Activated CD4-positive, alpha-beta T cell treated with anti-CD3 and anti-CD28 coated beads, Interleukin-2, Interleukin-6, amounts not matched to agents 100 ng/mL and 50 ng/mL, durations not matched to agents 16 hours and 8 hours (primary cell): ENCODE measurements at places on chromosomes 11 and 22.

GRCh38 chr11:70633610-70634009 is 235.3 kb downstream of the CTTN start:
- no peak for DNase-seq

GRCh38 chr11:75339685-75340409 is 11.6 kb downstream of the ARRB1 start:
- no peak for DNase-seq

- peak; percentile 42 for DNase-seq
Measured at GRCh38 chr11:74636630-74637184, 44.3 kb downstream of the POLD3 start.

- no peak for DNase-seq
Measured at GRCh38 chr22:40021401-40022000, 26.7 kb downstream of the FAM83F start.

DNA sequence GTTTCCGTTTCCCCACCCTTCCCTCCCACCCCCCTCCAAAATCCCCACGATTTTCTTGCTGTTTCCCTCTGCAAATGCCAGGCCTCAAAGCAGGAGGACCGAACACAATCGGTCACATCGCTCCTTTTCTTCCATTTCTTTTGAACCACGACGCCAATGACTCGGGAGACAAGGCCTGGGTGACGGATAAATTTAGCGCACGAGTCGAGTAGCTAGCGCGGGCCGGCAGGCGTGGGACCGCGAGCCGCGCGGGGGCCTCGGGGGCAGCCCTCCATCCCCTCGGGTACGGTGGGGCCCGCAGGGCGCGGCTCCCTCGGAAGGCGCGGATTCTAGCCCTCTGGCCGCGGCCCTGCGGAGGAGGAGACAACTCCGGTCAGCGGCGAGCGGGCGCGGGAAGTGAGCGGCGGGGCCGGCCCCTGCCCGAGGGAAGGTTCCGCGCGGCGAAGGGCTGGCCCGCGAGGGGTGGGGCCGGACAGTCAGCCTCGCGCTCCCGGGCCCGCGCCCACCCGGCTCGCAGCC is 414 bp downstream of the JOSD1 start:
- DNase-seq, result no peak

DNA sequence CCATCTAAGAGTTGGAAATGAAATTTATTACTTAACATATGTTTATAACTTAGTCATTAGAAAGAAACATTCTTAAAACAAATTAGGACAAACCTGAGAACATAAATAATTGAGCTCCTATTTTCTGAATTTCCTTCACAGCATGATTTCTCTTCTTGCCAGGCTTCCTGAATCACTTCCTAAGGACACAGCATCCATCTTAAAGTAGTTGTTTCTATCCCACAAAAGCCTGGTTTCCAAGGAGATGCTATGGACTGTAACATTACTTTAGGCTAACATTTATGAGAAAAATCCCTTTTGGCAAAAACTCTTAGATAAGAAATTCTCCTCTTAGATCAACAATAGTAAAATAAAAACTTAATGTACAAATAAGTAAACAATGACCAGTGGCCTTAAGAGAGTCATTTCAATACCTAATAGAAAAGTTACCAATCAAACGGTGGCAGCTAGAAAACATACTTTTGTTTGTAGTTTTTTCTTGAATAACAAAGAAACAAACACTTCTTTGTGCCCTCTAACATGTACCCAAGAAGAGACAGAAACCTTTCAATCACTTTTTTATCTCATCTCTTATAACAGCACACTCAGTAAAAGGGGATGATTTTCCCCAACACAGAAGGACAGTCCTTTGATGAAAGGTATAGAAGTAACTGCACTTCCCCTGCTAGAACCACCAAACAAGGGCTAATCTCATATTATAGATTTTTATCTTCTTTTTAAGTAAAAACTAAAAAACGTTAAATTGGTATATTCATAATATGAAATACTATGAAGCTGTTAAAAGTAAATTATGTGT is 74.5 kb downstream of the TTC28 start:
- no peak for DNase-seq

GRCh38 chr11:2290351-2290841 is 11.3 kb downstream of the C11orf21 start:
- DNase-seq, result no peak

- no peak for DNase-seq
Measured at GRCh38 chr11:57662893-57663292, 5.0 kb upstream of the ZDHHC5 start.

GRCh38 chr22:27879923-27880322 is 39.1 kb downstream of the PITPNB start:
- DNase-seq, result peak; percentile 44

DNA sequence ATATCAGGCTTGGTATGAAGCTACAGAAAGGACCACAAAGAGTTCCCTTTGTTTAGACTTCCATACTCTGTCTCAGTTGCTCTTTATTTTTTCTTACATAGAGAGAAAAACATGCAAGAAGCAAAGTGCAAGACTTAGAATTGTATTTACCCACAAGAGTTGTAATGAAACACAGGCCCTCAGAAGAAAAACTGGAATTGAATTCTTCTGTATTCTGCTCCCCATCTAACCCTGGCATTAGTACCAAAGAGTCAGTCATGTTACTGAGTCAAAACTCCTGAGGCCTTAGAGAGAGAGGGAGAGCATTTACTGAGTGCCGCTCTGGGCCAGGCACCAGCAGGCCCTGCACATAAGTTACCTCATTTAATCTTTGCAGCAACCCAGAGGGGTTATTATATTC is 43.9 kb upstream of the DLAT start:
- DNase-seq, result no peak

DNA sequence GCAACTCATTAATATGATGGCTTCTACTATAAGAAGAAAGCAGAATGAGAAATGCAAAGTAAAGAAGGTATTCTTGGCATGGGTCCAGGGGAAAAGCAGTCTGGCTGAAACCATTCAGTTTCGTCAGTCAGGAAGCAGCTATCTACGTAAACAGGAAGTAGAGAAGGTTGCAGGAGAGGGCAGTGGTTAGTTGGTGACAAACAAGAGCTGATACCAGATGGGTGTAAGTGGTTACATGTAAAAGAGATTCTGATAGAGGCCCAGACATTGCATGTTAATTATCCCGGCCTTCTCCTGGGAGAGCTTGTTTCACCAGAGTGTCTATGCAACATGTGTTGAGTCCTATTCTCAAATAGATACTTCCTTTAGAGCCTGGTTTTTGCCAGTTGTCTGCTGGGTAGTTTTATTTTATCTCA is 58.4 kb upstream of the PSMA1 start:
- peak; percentile 86 for DNase-seq

DNA sequence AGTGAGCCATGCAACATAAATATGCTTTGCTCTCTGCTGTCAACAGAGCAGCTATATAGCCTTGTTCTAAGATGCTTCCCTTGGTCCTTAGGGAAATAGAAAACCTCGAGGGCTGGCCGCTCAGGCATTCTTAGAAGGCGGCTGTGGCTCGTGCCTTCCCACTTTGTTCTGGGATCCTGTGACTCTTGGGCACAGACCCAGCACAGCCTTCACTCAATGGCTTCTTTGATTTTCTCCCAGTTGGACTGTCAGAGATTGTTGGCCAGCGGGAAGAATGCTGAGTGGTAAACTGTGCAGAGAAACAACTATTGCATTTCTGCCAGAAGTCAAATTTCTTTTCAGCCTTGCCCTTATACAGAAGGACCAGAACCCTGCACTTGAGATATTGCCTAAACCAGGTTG is 9.5 kb upstream of the MICAL2 start:
- DNase-seq, result no peak

GRCh38 chr11:69391192-69392103 is 90.0 kb upstream of the LINC01488 start:
- DNase-seq, result no peak

- peak; percentile 91 for DNase-seq
Measured at GRCh38 chr11:12149672-12150225, 39.4 kb downstream of the MICAL2 start.

DNA sequence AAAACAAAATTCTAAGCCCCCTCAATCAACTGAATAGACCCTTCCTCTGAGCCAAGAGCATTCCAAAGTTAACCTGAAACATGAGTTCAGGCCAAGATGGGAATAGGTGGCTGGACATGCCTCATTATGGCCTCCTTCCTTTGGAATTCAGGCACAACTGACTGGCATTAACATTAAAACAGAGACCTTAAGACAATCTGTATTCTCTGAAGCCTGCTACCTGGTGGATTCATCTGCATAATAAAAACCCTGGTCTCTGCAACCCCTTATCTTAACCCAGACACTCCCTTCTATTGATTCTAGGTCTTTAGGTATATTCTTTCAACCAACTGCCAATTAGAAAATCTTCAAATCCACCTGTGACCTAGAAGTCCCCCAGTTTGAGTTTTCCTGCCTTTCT is 66.3 kb downstream of the JRKL start:
- no peak for DNase-seq

DNA sequence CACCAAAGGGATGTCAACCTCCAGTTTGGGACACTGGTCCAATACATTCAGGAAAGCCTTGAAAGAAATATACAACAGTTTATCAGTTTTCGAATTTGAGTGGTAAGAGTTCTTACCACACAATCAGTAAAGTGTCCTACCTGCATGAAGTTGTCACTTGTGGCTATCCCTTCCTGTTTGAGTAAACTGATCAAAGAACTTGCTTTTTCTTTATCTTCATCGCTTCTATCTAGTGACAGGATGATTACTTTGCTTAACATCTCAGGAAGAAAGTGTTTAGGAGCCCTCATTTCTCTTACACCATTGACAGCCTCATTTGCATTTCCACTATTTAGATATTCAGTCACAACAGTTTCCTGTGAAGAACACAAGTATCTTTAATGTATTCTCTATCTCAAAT is 8.4 kb downstream of the EIF4G2 start:
- DNase-seq, result no peak

GRCh38 chr22:37897807-37898206 is 8.3 kb upstream of the MICALL1 start:
- no peak for DNase-seq

DNA sequence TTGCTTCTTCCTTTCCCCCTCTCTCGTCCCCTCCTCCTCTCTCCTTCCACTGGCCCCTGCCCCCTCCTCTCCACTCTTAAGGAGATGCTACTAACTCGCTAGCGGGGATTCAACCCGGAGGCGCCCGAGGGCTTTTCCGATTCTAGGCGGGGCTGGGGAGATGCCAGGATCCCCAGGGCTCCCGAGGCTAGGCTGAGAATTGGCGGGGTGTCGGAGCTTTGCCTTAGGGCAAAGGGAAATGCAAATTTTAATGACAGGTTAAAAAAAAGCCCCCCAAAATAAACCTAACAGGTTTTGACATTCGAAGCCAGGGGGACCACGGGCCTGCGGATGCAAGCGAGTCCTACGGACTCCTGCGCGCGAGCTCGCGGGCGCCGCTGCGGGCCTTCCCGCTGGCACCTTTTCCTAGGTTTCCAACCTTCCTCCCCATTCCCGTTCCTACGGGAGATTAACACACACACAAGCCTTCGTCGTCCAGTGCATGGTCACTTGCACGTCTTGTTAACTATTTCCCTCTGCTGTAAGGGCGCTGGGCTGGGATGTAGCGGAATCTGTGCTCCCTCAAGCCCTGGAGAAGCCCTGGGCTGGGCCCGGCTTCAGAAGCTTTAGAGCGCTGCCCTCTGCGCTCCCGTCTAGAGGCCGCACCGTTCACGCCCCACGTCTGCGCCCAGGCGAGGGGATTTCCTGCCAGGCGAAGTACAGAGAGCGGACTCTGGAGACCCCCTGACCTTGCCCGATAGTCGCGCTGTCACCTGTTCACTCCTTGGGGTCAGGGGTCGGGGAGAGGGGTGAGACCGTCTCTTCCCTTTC is 729 bp upstream of the ALX4 start:
- no peak for DNase-seq

DNA sequence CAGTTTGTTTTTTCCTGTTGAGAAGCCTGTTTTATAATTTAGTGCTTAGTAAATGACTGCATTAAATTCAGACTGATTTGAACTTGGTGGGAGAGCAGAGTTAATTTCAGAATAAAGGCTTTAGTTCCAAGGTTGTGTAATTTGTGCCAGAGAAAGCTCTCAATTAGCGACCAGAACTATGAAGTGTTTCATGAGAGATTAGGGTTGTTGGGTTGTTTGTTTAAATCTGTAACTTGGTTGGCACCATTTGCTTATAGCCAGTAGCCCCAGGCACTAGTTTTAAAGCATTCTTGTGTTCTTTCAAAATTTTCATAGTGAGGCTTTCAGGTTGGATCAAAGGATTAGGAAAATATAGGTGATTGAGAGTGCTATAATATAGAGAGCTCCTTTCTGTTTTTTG is 25.5 kb downstream of the UVRAG start:
- no peak for DNase-seq

DNA sequence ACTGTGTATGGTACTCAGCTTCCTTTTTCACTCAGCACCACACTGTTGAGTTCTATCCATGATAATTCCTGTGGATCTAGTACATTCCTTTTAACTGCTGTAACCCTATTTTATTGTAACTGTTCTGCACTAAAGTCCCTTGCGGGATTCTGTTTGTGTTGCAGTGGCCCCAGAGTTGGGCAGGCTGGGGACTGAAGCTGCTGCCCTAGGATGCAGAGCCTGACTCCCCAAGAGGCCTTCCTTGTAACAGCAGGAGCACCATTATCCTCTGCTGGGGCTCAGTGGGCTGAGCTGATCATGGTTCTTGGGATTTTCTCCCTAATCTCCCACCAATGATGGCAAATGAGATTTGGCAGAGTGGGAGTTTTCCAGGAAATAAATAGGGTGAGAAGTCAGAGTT is 77.7 kb downstream of the CABIN1 start:
- DNase-seq, result no peak

DNA sequence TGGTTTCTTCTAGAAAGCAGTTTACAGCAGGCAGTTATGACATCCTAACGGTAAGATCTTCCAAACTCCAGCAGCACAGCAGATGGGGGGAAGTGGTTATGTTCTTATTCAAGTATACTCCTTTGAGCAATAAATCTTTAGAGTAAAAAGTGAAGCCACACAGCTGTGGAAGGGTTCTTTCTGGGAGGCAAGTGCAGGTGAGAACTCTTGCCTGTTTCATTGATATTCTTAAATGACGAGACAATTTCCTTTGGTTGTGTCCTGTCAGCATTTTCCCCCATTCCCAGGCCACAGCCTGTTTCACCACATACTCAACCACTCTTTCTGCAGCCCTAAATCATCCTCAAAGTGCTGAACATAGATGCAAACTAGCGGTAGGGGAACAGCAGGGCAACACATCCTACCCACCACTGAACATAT is 207.3 kb upstream of the MTNR1B start:
- no peak for DNase-seq

DNA sequence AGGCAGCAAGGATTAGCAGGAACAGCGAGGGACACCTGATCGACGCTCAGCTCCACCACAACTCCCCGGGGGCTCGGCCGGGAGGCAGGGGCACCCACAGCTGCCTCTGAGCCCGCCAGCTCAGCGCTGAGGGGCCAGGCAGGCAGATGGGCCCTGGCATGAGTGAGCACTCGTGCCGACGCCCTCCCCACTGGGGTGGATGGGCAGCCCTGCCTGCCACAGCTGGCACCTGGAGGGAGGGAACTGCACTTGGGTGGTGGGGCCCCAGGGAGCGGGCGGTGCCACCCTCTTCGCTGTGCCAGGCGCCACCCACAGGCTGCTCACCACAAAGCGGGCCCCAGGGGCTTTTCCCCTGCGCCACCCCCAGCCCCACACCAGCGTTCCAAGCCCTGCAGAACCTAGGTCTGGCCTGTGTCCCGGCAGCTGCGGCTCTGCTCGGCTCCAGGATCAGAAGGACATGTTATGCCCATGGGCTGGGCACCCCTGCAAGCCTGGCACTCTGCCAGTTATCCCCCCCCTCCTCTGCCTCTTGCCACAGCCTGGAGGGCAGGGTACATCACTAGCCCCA is 28.8 kb downstream of the WNT7B start:
- DNase-seq, result no peak
